Activated CD4-positive, alpha-beta T cell treated with anti-CD3 and anti-CD28 coated beads for 48 hours (primary cell): ENCODE measurements at places on chromosomes 1 and 21.

DNA sequence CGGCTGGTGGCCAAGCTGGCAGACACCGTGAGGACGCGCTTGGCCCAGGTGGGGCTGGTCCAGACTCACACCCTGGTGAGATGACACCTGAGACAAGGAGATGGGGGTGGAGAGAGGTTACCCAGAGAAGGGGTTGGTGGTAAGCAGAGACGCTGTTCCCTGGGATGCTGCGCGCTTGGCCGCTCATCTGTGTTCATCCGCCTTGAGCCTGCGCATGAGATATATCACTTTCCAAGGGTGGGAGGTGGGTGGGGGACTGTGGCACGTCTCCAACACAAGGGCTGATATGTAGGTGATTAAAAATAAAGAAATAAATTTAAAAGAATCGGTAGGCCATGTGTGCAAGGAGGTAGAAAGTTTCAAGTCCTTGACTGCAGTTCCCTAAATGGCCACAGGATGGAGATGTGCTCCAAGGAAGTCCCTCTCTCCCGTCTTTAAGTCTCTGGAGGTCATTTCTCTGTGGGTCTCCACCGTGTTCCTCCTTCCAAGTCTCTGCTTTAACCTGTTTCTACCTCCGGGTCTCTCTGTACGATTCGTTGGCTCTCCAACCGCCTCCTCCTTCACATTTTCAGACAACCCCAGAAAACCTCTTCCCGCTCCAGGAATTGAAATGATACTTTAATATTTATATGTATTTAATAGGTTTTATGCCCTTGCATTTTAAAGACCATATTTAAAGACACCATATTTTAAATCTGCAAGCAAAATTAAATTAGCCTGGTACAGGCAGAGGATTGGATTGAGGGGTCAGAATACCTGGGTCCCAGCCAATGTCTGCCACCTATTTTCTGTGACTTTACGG lies 4.5 kb downstream of the TTC24 start:
- peak; percentile 86 for DNase-seq

DNA sequence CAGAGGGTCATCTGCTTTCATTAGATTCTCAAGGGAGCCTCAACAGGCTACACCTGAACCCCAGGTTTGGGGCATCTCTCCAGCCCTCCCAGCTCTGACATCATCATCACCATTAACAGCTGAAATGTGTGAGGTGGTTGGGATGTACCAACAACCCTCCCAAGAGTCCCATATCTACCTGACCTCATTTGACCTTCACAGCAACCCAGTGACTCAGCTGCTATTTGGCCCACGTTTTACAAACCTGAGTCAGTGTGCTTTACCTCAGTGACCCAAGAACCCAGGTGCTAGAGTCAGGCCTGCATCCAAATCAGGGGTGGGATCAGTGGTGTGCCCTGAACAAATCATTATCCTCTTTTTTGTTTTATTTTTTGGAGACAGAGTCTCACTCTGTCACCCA lies 53.3 kb upstream of the TINAGL1 start:
- DNase-seq = peak; percentile 13

DNA sequence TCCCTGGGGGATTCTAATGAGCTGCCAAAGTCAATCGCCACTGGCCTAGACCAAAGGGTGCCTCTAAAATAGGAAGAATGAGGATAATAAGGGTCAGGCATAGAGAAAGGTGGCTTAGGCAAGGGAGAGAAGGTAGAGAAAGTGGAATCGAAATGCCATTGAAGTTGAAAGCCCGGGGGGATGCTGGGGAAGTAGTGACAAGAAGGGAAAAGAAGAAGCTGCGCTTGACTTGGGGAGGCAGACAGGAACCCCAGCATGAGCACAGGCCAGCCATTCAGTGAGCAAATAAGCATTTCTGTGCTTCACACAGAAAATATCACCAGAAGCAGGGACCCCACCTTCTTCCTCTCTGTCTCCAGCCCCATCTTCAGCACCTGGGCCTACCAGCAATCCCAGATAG lies 1.5 kb downstream of the CD2 start:
- peak; percentile 36 for DNase-seq

DNA sequence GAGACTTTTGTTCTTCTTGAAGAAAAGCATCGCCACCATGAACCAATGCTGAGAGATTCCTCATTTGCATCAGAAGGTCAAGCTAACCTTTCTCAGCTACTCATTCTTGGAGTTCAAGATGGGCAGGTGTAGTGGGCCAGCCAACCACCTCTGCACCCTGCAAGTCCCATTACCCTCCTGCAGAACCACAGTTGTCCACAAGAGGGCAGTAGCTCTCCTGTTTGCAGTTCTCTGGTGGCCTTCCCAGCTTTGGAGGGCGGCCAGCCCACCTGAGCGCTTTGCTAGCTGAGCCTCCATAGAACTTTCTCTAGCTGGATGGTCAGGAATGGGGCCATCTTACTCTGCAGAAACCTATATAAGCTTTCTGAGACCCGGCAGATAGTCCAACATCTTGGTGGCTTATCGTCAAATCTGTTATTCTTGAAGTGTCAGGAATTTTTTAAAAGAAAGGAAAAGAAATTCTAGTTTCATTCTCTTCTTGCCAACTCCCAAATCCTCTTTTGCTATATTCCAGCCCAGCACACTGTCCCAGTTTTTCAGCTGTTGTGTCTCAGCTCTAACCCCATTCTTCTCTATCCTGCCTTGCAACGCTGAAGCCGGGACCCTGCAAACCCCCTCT lies 11.0 kb upstream of the LMX1A start:
- DNase-seq = peak; percentile 83

DNA sequence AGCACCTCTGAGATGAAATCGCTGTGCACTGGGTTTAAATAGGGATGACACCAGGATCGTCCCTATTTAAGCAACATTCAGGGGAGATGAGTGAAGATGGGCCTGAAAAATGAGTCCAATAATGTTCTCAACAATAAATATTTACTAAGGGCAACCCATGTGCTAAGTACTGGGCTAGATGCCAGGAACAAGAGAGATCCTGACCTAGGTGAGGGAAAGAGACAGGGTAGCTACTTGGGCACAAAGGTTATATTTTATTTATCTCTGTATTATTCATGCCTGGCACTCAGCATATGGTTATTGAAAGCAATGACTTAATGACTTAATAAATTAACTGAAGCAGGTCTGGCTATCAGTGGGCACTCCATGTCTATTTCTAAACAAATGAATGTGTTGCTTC lies 27.4 kb upstream of the AVPR1B start:
- no peak for DNase-seq

GRCh38 chr1:67372136-67372535 lies 58.1 kb downstream of the SERBP1 start:
- no peak for DNase-seq

- no peak for DNase-seq
Measured at GRCh38 chr1:58870298-58870676, 86.4 kb upstream of the JUN start.

DNA sequence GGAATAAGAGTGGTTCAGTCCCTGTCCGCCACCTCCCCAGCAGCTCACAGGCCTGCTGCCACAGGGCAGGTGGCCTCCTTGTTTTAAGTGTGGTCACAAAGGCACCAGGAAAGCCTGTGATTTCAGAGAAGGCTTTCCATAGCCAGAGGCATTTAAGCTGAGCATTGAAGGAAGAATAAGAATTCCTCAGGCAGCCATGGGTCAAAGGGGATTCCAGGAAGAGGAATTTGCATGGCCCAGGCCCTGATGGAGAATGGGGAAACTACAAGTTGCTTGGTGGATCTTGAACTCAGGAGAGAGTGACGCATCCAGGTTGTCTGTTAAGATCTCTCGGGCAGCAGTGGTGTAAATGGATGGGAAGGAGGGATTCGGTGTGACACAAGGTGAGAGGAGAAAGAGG lies 66.7 kb downstream of the KLHDC7A start:
- DNase-seq = no peak

DNA sequence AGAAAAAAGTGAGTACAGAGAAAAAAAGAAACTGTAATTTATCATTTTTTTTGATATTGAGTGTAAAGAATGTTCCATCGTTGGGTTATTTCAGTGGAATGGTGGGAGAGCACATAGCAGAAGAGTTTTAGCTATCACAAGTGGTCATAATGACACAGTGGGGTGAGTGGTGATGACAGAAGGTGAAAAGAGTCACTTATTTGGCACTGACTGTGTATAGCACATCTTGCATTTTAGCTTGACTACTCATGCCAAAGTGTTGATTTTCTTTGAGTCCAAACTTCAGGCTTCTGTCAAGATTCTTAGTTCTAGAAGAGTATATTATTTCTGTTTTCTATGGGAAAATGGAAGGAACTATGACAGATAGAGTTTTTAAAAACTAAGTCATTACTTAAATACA lies 261.2 kb downstream of the GRIK1 start:
- DNase-seq = no peak

DNA sequence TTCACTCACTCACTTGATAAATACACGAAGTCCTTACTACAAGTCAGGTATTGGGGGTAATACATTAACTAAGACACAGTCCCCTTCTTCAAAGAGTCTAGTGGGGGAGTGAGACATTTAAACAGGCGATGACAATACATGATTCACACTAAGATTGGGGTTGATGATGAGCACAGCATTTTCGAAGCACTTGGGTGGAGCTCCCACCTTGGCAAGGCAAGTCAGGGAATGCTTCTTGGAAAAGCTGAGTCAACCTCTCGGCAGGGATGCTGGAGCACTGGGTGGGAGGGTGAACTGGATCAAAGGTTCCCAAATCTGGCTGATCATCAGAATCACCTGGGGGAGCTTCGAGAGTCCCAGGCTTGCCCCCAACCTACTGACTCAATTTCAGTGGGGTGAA lies 57.9 kb upstream of the ENAH start:
- DNase-seq = no peak

- DNase-seq = no peak
Measured at GRCh38 chr1:112906150-112906698, 49.8 kb downstream of the SLC16A1 start.

GRCh38 chr1:247359559-247359958 lies 27.9 kb upstream of the ZNF496 start:
- DNase-seq = no peak

GRCh38 chr1:18109058-18109755 lies 1.6 kb downstream of the IGSF21 start:
- DNase-seq = no peak

GRCh38 chr1:222105393-222105737 lies 363.5 kb upstream of the DUSP10 start:
- no peak for DNase-seq

GRCh38 chr1:18041102-18041501 lies 66.5 kb upstream of the IGSF21 start:
- DNase-seq = no peak

DNA sequence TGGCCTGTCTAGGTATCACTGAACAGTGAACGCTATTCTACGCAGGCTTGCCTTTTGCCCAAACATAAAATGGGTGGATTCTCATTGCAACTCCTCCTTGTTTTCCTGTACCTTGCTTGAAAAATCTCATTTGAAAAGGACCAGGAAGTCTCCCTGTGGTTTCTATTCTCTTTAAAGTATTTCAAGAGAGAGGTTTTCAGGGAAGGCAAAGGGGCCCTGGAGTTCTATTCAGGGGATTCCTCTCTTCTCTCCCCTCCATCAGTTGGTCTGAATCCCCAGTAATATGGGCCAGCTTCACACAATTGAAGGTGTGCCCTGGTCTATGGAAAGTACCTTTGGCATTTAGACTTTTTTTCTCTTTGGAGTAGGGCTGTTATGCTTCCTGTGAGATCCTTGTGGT lies 311.3 kb downstream of the RGS7 start:
- DNase-seq = no peak

GRCh38 chr1:34419663-34420136 lies 243.0 kb downstream of the C1orf94 start:
- no peak for DNase-seq

GRCh38 chr1:91895832-91896556 lies 10.0 kb upstream of the TGFBR3 start:
- no peak for DNase-seq

DNA sequence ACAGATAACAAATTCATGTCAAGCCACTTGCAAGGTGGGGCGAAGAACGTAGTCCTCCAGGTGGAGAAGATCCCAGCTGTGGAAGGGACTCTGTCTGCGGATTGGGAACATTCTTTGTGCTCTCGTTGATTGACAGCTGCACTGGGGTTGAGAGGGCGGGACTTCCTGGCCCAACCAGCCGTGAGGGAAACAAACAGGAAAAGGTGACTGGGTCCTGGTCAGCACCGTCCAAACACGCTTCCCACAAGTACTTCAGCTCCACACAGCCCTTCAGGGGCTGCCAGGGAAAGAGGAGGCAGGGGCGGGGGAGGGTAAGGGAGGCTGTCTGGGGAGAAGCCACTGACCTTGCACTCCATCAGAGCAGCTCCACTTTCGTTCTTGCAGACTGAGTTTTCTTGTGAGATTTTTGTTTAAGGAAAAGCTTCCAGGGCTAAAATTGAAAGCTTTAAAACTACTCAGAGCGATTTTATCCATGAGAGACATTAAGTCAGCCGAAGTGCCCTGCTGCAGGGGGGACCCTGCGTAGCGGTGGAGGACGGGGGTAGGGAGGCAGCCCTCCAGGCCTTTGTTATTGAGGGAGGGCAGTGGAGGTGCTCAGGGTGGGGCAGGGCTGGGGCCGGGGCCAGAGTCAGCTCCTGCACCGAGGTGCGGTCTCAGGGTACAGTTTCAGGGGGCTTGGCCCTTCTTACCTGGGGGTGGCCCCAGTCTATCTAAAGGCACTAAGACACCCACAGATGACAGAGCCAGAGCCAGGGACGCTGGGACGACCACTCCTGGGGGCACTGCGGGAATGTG lies 21.6 kb upstream of the STUM start:
- no peak for DNase-seq

- peak; percentile 24 for DNase-seq
Measured at GRCh38 chr1:108897865-108898720, 21.3 kb downstream of the GPSM2 start.

- DNase-seq = no peak
Measured at GRCh38 chr1:21553116-21553926, 44.1 kb downstream of the ALPL start.

DNA sequence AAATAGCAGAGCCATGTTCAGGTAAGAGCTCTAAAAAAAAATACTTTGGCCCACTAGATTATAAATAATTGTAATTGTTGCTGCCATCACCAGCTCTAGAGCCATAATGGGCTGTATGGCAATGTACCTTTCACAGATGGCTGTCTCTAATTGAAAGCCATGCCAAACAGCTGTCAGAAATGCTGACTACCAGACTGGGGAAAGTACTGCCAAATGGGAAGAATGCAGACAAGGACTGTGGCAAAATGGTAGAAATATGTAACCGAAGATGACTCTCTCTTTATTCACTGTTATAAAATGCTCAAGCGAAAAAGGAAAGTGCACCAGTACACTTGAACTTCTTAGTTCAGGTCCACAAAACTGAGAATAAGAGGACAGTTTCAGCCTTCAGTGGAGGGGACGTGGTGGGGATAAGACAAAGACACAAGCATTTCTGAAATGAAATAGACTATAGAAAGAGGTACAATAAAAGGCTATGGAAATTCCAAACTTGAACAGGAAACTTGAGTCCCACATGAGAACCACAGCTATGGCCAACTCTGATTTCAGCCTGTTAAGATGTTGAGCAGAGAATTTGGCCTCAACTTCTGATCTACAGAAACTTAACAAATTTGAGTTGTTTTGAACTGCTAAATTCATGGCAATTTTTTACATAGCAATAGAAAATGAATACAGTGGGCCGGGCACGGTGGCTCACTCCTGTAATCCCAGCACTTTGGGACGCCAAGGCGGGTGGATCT lies 46.5 kb upstream of the LPGAT1 start:
- DNase-seq = no peak
